ENCODE measurements at places on chromosomes 7 and 10.
A peak's percentile ranks its signal among the peaks of the same experiment; 100 is the strongest.

- no peak for DNase-seq
Observed at GRCh38 chr10:72753760-72754231, 61.9 kb downstream of the MCU start.

DNA sequence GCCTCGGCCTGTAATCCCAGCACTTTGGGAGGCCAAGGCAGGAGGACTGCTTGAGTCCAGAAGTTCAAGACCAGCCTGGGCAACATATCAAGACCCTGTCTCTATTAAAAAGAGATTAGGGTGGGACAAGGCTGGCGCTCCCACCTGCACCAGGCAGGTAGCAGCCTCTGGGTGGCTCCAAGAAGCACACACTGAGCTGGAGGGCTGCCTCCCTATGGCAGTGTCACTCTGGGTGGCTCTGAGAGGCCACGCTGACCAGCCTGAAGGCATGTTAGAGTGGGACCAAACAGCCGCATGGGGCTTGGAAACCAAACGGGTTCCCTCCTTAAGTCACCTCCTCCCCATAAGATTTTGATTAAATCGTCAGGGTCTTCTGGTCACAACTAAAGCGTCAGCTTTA is 19.8 kb upstream of the COL26A1 start:
- no peak for DNase-seq

- DNase-seq: no peak
Observed at GRCh38 chr10:88346144-88346977, 236.8 kb downstream of the RNLS start.

DNA sequence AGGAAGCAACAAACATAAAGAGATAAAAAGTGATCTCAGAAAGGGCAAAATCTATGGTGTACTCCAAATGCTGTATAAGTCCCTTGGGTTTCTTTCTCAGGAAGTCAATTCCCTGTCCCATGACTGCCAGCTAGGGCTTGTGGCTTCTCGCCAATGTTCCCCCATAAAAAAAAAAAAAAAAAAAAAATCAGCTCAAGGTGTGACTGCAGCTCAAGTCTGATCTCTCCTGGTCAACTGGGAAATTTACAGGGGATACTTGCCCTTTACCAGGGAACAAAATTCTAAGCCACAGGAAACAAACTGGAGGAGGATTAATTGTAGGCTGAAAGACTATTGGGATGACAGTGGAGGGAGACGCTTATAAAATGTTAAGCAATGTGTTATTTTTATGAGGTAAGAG is 76.0 kb downstream of the PCGF5 start:
- DNase-seq: no peak

- DNase-seq: no peak
Observed at GRCh38 chr7:99115379-99115778, 28.5 kb downstream of the SMURF1 start.

GRCh38 chr7:150954201-150954985 is 23.7 kb downstream of the KCNH2 start:
- DNase-seq: no peak

DNA sequence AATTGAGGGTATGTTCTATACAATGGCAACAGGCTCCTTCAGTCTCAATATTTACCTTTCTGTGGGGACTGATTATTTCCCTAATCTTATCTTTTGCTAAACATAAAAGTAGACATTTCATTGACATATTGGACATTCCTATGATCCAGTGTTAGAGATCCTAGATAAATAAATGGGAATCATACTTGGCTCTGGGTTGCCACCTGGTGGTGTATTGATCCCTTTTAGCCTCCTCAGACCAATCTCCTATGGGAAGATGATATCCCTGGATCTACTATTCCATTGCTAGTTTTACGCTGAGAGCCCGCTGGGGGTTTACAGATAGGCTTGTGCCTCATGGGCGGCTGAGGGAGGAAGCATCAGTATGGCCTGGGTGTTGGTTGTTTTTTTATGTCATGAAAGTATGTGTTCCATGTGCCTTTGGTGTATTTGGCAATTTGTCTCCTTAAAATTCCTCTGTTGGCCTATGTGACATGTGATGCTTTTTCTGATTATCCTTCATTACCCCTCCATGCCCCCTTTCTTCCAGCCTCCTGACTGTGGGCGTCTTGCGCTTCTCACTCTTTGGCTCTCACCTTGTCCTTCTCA is 18.8 kb downstream of the CELF2 start:
- DNase-seq: peak; percentile 56

- DNase-seq: peak; percentile 9
Observed at GRCh38 chr10:88728107-88728763, 22.2 kb downstream of the LIPK start.

GRCh38 chr7:95794917-95795515 is 22.7 kb downstream of the DYNC1I1 start:
- no peak for DNase-seq

DNA sequence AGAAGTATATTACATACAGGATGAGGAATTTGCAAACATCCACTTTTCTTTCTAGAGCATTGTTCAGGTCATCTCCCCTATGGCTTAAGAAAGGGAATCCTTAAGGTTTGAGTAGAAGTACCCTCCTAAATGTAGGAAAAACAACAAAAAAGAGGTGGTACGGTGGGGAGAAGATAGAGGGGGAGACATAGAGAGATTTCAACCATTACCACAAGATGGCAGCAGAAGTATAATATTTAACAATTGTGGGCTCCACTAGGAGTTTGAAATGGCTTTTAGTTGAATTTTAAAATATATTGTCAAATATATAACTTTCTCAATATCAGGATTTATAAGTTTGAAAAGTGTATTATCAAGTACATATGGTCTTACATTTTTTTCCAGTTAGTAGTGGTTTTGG is 72.7 kb upstream of the PRKG1 start:
- no peak for DNase-seq

GRCh38 chr10:3959370-3960325 is 174.6 kb upstream of the KLF6 start:
- no peak for DNase-seq

DNA sequence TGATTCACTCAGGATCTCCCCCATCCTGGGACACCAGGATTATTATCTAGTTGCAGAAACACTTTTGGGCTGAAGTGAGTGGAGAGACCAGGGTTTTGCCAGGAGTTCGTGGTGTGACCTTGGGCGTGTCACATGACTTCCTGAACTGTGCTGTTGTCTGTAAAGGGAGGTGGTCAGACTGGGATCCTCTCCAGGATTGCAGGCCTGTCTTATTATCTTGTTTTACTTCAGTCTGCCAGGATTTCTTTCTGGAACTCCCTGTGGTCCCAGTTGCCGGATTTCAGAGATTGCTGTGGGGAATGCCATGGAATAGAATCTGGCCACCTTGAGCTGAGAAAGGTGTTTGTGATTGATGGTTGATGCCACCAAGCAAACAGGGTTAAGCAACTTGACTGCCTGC is 35.8 kb downstream of the CRCP start:
- DNase-seq: peak; percentile 41

DNA sequence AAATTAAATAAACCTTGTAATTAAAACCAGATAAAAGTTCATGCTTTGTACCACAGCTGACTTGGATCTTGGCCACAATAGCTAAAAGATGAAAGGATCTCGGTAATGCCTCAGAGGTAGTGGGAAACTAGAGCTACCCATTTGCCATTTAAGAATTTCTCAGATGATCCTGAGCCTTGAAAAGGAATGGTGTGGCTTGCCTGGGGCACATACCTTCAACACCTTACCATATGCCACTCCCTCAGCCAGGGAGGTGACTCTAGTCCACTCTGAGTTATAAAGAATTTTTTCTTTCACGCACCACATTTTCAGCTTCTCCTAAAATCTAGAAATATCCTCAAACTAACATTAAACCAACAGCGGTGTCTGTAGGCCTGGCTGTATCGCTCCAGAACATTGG is 516.3 kb upstream of the TEX47 start:
- DNase-seq: no peak

GRCh38 chr10:113457408-113457807 is 95.4 kb upstream of the HABP2 start:
- no peak for DNase-seq

DNA sequence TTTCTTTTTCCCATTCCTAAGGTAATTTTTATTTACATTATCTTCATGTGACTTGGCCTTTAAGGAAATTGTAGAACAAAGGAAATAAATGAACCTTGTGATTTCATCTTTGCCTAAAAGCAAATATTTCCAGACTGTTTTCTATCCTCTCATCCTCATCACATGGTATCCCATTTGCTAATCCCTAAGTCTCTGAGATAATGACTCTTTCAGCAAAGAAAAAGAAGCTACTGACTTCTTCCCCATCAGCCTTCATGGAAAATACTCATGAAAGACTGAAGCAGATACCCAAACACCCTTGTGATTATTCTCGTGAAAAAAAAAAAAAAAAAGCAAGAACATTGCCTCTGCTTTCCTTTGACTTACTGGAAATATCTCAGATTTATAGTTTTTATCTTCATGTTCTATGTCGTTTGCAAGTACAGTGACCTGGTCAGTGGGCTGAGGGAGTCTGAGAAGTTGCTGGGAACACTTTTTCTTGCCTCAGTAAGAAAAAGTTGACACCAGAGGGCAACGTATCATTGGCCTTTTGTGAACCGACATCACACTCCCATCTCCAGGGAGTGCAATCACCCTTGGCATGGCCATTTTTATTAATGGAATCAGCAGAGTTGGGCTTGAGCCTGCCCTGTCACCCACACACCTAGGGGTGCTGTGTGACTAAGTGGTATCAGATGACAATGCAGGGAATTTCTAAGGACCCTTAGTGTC is 246.0 kb upstream of the KMT2E start:
- no peak for DNase-seq

DNA sequence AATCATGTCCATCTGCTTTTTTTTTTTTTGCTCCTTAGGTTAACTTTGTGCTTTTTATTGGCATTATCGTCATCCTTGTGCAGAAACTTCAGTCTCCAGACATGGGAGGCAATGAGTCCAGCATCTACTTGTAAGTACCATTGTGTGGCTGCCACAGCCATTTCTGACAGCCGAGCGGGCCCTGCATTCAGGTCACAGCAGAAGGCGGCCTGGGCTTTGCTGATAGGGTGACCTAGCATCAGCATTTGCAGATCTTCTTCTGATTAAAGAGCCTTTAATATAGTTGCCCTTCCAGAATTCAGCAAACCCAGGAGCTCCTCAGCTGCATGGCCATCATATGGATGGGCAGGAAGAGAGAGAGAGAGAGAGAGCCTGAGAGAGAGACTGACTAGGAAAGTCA is 40.5 kb downstream of the ADCYAP1R1 start:
- no peak for DNase-seq

DNA sequence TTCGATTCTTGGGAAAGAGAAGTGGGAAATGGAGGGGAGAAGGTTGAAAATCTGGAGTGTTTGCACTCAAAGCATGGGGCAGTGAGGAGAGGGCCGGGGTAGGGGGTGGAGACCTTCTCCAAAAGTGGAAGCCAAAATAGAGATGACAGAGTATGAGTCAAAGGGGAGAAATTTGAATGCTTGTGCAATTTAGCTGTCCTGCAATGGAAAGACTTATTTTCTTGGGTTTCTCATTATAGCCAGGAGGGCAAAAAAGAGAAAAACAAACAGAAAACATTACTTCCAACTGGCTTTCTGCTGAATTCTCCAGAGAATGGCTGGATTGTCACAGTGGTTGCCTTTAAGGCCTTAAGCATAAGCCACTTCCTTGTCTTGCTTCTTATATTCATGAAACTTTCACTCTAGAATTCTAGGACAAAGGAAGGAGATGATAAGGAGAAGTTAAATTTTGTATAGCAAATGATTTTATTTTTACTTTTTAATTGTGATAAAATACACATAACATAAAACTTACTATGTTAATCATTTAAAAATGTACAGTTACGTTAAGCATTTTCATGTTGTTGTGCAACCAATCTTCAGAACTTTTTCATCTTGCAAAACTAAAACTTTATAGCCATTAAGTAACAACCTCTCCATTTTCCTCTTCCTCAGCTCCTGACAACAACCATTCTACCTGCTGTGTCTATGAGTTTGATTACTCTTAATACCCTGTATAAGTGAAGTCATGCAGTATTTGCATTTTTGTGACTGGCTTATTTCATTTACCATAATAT is 100.2 kb downstream of the GPR85 start:
- DNase-seq: no peak

- no peak for DNase-seq
Observed at GRCh38 chr10:111475720-111476119, 398.9 kb downstream of the ADRA2A start.

DNA sequence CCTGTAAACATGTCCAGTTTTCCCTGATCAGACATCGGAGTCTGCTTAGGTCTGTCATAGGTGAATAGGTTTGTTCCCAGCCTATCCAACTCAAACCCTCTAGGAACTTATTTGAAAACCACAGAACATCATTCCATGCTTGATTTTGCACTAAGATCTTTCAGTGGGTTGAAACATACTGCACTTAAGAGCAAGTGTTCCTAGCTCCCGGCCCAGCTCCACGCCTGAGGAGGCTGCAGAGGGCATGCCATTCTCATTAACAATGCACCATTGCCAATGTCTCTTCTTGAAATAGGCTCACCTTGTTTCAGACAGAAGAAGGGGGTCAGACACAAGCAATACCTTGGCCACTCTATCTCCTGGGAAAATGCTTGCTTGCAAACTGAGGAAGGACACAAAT is 78.0 kb upstream of the EGR2 start:
- peak; percentile 76 for DNase-seq

DNA sequence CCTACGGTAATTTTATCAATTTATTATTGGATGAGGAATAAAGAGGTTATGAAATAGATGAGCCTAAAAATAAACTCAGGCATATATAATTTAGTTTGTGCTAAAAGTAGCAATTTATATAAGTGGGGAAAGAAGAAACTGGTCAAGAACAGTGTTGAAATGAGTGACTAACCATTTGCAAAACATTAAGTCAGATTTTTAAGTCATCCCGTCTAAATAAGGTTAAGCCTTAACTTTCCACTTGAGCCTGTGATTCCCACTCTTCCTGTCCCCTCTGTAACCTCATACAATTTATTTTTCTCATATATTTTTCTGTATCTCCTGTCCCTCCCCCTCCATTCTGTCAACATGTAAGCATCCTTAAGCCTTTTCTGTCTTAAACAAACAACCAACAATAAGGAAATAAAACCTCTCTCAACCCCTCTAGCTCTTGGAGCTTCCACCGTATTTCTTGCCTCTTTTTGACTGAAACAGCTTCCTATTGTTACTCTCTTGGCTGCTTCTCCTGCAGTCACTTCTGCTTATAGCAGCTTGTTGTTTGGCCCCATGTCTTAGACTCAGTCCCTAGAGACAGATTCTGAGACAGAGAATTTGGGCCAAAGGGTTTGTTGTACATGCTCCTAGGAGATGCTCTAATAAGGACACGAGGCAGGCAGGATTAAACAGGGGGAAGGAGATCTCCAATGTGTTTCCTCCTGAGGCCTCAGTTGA is 109.7 kb downstream of the GNAI1 start:
- DNase-seq: no peak

GRCh38 chr7:121931149-121931902 is 58.4 kb downstream of the PTPRZ1 start:
- no peak for DNase-seq

GRCh38 chr7:156074084-156074483 is 261.8 kb upstream of the SHH start:
- DNase-seq: no peak

- DNase-seq: peak; percentile 82
Observed at GRCh38 chr10:609868-610545, 79.5 kb downstream of the DIP2C start.

- no peak for DNase-seq
Observed at GRCh38 chr7:108424013-108424412, 32.2 kb downstream of the NRCAM start.
